Activated T-helper 1 cell treated with anti-CD3 and anti-CD28 coated beads, Interleukin-12 subunit alpha, Interleukin-12 subunit beta, Interleukin-2, Interleukin-4 antibody, amounts not matched to agents 30 ng/mL and 10 ng/mL and 1 ng/mL, durations not matched to agents 14 hours and 24 hours and 36 hours (primary cell): ENCODE measurements at places on chromosomes 6 and 20. TPM values are rescaled to one million over a fixed set of nuclear protein-coding genes. Genes with fewer than 3 reads are reported as not detected.

Gene MLIP
- total RNA-seq: not detected in 2 replicates

Gene WFDC10B
- not detected in 2 replicates for total RNA-seq

Gene DSP
- not detected in 2 replicates for total RNA-seq

Gene SLC13A3
- total RNA-seq: 0.24 TPM in 1 of 2 replicates, not detected in the other

Gene C20orf141
- not detected in 2 replicates for total RNA-seq

Gene PEDS1
- 30.7 and 33.4 TPM in 2 replicates for total RNA-seq

Gene PSMB9
- 249 and 253 TPM in 2 replicates for total RNA-seq

Gene DNAH8
- total RNA-seq: 0.03 and 0.05 TPM in 2 replicates

Gene BEND3
- 12.8 TPM in 2 replicates for total RNA-seq

Gene PLEKHG1
- total RNA-seq: 0.27 and 0.80 TPM in 2 replicates

Gene PSMF1
- 185 and 189 TPM in 2 replicates for total RNA-seq
